Head of caudate nucleus (tissue), 42 donors: ENCODE measurements at places on chromosomes 6 and 20.

- peak; percentile 82 for DNase-seq
Observed at GRCh38 chr6:5030596-5031136, 26.8 kb upstream of the RPP40 start.

- DNase-seq: no peak
Observed at GRCh38 chr6:50285735-50286134, 236.0 kb upstream of the DEFB112 start.

DNA sequence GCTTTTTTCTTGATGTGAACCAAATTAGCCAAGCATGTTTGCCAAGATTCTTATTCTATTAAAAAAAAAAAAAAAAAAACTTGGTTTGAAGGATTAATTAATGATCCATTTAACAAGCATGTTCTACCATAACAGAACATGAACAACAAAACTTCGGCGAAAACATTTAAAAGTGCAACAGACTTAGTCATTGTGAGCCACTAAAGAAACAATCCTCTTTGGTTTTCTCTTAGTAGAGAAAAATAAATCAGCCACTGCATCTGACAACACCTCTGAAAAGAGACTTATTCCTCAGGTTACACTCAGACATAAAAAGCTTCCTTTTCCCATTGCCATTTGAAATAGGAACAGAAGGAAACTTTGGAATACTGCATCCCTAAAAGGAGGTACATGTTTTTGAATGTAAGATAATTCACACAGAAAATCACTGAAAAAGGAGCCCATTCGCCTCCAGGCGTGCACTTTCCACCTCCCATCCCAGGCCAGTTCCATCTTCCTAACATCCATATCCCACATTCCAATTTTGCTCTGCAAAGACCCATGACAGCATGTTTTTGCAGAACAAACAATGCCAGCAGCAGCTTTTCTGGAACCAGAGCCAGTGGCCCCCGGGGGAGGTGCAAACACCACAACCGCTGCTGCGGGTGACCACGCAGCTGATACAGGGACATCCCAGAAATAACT is 79.5 kb downstream of the ZMYND8 start:
- DNase-seq: peak; percentile 41

GRCh38 chr20:15673206-15673605 is 900.0 kb downstream of the KIF16B start:
- DNase-seq: no peak

- no peak for DNase-seq
Observed at GRCh38 chr6:26205625-26206574, 118.7 kb downstream of the HFE start.

DNA sequence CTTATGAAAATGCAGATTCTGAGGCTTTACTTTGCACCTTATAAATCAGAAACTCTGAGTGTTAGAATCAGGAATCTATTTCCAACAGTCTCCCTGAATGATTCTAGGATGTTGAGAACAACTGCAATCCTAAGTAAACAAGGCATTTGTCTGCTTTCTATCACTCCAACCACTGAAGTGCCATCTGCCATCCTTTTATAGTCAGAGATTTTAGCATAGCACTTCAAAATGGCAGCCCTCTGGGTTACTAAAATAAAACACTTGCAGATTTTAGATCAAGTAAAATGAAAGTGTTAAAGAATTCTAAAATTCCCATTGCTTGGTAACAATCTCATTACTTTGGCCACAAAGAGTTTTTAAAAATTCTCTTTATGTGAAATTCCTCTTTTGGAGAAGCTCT is 258.9 kb downstream of the CD109 start:
- no peak for DNase-seq

GRCh38 chr6:130947464-130947863 is 115.6 kb downstream of the EPB41L2 start:
- DNase-seq: no peak

GRCh38 chr6:41373627-41373918 is 38.2 kb downstream of the NCR2 start:
- no peak for DNase-seq

- DNase-seq: peak; percentile 93
Observed at GRCh38 chr6:41071501-41071922, 644 bp downstream of the OARD1 start.

DNA sequence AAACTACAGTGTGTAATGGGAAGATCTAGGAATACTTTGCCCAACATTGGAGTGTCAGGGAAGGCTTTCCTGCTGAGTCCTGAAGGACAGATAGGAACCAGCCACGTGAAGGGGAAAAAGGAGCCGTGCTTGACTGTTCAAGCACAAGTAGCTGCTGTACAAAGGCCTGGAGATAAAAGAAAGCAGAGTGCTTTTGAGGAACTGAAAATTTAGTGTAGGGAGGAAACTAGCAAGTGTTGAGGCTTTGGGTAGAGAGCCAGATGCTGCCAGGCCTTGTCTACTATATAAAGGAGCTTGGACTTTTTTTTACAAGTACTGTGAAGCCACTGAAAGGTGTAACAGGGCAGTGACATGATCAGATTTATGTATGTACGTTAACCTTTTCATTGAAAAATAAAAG is 39.0 kb downstream of the DSE start:
- no peak for DNase-seq

DNA sequence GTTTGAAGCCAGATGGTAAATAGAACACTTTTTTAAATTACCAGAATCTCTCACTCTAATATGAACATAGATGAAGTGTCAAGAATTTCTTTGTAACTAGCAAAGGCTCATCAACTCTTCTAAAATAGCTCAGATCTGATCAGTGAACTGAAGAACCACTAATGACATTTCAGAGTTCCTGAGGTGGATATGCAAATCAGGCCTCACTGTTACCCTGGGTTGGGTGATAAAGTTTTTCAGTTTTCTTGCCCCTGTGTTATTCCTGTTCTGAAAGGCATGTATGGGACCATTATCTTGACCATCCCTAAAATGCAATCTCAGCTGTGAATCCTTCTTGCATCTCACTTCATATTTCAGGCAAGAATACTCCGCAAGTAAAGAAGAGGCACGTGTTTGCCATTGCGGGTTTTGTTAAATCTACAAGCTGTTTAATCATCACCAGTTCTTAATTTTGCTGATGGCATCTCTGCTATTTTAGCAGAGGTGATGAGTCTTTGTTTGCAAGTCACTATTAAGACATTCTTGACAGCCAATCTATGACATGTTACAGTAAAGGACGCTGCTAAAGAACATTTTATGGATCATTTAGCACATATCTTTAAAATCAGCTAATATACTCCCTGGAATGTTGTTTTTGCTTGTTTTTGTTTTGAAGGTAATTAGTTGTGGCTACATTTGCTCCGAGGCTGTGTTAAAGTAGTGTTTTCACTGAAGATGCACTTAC is 47.9 kb downstream of the KHDC1L start:
- DNase-seq: peak; percentile 11

- no peak for DNase-seq
Observed at GRCh38 chr20:44031781-44032582, 117.3 kb downstream of the TOX2 start.
